ENCODE measurements at places on chromosomes 16 and 17.
A peak's percentile ranks its signal among the peaks of the same experiment; 100 is the strongest.

DNA sequence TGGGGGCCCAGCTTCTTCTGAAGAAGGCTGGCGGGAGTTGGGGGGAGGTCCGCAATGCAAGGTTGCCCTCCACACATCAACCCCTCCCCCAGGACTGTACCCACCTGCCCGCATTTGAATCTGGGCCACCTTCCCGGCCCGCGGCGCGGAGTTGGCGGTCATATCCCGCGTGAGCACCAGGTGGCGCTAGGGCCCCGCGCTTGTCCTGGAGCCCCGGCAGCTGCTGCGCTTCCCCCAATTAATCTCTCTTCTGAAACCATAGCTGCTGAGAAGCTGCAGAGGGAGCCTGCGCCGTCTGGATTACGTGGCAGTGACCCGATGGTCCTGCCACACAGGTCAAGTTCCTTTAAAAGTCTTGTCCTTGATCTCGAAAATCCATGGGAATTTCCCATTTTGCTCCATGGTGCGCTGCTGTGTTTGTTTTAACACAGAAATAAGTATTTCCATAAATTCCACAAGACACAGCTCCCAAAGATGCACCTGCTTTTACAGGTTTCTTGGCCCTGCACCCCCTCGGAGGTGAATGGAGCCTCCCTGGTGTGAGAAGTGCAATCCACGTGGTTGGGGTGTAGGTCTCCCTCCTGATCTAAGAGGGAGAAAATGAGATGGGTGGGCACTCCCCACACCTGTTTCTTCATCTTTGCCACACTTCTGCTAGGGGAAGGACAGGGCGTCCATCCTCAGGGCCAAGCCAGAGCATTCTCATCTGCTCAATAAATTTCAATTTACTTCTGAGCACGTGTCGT lies 22.1 kb downstream of the COX4I1 start:
- DNase-seq = peak; percentile 90

GRCh38 chr17:70080541-70081347 lies 5.7 kb downstream of the KCNJ16 start:
- DNase-seq = no peak

DNA sequence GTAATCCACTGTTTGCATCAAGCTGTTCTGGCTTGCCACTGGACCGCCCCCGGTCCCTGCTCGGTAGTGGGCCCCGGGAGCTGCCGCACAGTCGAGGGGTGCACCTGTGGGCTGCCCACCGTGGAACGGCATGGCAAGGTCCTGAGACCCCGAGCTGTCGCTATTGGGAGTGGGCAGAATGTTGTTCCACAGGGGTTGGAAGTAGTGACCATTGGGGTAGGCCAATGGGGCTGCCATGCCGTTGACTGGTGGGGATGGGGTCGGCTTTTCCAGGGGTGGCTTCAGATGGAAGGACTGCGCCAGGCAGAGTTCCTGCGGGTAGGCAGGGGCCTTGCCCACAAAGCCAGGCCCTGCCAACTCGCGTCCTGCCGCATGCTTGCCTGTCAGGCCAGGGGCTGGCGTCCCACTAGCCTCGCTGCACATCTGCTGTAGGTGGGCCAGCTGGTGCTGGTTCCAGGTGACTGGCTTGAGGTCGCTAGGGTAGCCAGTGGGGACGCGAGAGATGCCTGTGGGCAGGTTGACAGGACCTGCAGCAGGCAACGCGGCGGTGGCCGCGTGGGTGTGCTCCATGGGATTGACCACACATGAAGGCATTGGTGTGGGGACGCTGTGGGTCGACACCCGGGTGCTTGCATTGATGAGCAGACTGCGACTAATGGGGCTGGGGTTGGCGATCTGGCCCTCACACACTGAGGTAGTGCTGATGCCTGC lies 14.8 kb downstream of the TRAF4 start:
- no peak for DNase-seq

DNA sequence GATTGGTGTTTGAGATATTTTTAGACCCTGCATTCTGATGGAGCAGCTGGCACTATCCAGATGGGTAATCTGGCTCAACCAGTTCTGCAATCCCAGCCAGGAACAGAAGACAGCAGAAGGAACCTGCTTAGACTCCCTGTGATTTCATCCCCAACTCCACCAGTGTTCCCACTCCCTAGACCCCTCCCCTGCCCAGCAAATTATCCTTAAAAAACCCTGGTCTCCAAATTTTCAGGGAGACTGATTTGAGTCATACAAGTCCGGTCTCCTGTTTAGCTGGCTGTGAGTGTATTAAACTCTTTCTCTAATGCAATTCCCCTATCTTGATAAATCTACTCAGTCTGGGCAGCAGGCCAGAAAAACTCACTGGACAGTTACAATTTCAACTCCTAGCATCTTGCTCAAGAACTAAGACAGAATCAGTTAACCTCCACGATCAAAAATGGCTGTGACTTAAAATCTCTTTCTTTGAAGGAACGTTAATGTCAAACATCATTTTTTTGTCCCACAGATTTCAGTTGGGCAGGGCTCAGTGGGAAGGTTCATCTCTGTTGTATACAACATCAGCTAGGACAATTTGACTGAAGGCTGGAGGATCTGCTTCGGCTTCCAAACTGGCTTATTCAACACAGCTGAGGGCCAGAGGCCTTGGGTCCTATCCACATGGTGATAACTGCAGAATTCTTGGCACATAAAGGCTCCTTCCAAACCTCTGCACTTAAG lies 4.9 kb upstream of the RBL2 start:
- no peak for DNase-seq

GRCh38 chr16:81181013-81181720 lies 57.3 kb upstream of the BCO1 start:
- DNase-seq = no peak

GRCh38 chr16:17747081-17747756 lies 276.5 kb upstream of the XYLT1 start:
- no peak for DNase-seq

DNA sequence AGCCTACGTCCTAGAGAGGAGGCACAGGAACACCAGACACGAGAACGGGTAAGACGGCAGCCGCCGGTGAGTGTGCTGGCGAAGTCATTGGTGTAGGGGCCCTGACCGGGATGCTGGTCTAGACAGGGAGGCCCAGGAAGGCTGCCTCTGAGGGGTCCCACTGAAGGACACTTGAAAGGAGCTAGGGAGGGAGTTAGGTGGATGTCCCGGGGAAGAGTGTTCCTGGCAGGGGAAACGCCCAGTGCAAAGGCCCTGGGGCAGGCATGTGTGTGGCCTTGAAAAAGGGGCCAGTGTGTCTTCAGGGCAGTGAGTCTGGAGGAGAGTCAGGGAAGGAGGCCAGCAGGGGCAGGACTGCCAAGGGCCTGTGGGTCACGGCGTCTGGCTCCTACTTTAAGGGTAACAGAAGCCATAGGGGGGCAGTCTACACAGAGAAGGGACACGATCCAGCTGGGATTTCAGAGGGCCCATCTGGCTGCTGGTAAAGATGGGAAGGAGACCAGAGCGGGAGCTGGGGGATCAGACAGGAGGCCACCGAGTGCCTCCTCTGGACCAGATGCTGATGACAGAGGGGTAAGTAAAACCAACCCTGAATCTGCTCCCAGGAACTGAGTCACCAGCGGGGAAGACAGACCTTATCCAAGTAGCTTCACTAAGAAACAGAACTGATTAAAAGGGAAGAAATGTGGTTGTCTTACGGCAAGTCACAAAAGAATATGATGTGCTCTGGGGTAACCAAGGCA lies 115.9 kb downstream of the LITAF start:
- DNase-seq = no peak

GRCh38 chr16:11632455-11632939 lies 35.8 kb upstream of the SNN start:
- no peak for DNase-seq

DNA sequence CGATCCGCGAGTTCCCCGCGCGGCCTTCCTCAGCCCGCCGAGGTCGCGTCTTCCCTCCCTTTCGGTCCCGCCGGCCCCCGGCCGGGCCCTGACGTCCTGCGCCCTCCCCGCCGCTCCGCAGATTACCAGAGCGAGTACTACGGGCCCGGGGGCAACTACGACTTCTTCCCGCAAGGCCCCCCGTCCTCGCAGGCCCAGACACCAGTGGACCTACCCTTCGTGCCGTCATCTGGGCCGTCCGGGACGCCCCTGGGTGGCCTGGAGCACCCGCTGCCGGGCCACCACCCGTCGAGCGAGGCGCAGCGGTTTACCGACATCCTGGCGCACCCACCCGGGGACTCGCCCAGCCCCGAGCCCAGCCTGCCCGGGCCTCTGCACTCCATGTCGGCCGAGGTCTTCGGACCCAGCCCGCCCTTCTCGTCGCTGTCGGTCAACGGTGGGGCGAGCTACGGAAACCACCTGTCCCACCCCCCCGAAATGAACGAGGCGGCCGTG lies 5.4 kb downstream of the LHX1 start:
- DNase-seq = no peak

GRCh38 chr17:48552466-48553189 lies 7.7 kb upstream of the HOXB2 start:
- DNase-seq = no peak

- no peak for DNase-seq
Measured at GRCh38 chr16:12231666-12232065, 255.1 kb downstream of the SNX29 start.

DNA sequence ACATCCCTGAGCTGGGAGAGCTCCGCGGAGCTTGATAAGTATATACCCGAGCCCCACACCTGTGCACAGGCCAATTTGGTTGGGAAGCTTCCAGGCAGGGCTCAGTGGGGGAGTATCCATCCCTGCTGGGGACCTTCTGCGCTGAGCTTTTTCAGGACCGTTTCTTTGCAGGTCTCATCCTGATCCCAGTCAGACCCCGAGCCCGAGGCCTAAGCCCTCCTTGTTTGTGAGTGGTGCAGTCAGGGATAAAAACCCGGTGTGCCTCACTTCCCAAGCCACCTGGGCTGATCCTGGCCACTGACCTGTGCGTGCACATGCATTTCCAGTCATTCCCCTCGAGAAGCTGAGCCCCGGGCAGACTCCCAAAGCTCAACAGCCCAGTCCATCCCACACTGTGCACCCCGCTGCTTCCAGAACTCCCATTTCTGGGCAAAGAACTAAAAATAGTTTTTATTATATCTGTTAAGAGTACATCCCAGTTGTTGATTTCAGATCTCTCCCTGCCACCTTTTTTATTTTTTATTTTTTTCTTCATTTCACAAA lies 27.3 kb upstream of the NAT9 start:
- no peak for DNase-seq

- peak; percentile 45 for DNase-seq
Measured at GRCh38 chr17:73482251-73482716, 162.0 kb downstream of the SDK2 start.

DNA sequence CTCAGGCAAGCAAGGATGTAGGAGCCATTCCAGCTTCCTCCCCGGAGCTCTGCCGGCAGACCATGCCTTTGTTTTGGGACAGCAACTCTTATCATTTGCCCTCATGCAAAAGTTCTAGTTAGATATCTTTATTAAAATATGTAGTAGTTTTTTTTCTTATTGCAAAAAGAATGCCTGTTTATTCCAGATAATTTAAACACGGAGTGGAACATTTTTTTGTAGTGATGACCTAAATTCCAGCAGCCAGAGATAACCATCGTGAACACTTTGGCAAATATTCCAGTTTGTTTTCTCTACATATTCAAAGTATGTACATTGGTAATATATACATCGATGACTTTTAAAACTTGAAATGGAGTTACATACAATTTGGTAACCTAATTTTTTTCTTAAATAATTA lies 54.8 kb downstream of the CRISPLD2 start:
- DNase-seq = no peak

GRCh38 chr16:630815-631405 lies at the start of gene WFIKKN1:
Gene WFIKKN1, plus strand, starts transcription at chr16:630985. Its CDS starts 269 bp downstream, at chr16:631254.
- no peak for DNase-seq
